Cerebellar nuclear complex (tissue), 1 donor: ENCODE measurements at places on chromosomes 6 and 20.

DNA sequence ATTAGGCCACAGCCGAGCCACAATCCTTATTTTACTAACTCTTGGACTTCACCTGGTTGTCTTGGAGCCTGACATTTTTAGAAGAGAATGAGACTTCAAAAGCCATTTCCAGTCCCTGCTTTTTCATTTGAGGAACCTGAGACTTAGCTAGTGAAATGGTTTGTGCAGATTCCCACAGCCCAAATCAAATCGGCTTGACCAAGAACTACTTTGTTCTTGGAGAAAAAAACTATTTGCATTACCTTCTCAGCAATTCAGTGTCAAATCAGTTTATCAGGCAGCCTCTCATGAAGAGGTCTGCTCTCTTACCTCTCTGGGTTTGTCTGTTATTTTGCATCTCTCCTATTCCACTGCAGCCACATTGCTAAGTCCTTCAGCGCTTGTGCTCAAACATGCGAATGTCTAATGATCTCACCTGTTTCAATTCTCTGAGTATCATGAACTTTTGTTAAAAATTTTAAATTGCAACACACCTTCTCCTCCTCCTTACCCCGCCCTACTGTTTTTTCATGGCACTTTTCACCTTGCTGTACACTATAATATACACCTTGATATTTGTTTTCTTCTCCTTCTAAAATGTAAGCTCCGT lies 573 bp upstream of the IFNGR1 start:
- no peak for DNase-seq

GRCh38 chr6:111242452-111242851 lies 155.1 kb downstream of the SLC16A10 start:
- DNase-seq, result no peak

GRCh38 chr20:11436113-11436905 lies 481.4 kb upstream of the BTBD3 start:
- DNase-seq, result no peak

- no peak for DNase-seq
Measured at GRCh38 chr6:24064106-24064505, 61.9 kb upstream of the NRSN1 start.

DNA sequence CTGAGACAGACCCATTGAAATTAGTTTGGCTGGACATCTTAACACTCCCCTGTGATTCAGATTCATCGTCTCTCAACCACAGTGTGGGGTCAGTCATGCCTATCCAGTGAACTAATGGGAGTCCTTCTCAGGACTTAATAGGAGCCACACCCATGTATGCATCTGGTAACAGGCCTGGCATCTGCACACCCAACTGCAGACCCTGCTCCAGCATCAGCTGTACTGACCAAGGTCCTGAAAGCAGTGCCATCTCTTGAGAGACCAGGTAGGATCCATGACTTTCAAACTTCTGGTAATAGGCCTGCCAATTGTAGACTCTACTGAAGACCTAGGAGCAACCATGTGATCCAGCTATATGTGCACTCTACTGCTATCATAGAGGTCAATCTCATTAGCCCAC lies 363.6 kb upstream of the POU3F2 start:
- no peak for DNase-seq

DNA sequence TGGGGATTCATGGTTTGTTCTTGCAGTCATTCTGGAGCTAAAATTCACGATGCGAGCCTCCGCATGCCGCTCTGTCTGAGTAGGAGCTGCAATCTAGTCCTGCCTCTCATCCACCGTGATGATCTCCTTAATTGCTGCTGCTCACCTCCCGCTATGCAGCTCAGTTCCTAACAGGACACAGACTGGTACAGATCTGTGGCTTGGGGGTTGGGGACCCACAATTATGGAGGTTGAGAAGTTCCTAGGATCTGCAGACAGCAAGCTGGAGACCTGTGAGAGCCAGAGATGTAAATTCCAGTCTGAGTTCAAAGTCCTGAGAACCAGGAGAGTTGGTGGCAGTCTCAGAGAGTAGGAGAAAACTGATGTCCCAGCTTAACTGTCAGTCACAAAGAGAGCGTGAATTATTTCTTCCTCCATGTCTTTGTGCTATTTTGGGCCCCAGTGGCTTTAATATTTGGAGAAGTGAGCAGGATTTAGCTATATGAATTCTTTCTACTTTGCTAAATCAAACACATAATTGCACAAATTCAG lies 378.7 kb upstream of the MAN1A1 start:
- DNase-seq, result no peak
